ENCODE measurements at places on chromosomes 1 and 21. TPM values are rescaled to one million over a fixed set of nuclear protein-coding genes. Genes with fewer than 3 reads are reported as not detected.
A peak's percentile ranks its signal among the peaks of the same experiment; 100 is the strongest.

Gene CADM3
- total RNA-seq, result not detected

GRCh38 chr1:24080131-24080530 is 31.8 kb downstream of the MYOM3 start:
- no peak overlapping the region for H3K4me3 ChIP-seq
- no peaks in the 10 kb centered on the region for H3K4me1 ChIP-seq
- H3K27me3 ChIP-seq, result peaks cover 5% of the 10 kb centered on the region
- H3K36me3 ChIP-seq, result no peaks in the 10 kb centered on the region
- DNase-seq, result no peak

DNA sequence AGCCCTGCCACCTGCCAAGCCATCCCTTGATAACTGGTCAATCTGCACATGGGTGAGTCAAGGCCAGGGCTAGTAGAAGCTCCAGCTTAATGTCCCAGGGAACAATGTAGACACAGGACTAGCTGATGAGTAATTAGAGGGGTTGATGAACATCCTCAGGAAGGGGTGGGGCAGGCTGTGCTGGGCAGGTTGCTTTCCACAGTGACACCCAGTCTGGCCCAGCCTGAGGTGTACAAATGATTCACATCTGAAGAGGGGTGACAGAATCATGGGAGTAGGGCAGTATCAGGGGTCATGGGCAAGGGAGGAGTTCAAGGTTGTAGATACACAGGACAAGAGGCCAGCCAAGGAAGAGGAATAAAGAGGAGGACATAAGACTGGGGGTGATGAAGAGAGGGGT is 4.3 kb downstream of the LPAR3 start:
- H3K4me1 ChIP-seq, result peaks cover 11% of the 10 kb centered on the region
- no peak overlapping the region for H3K4me3 ChIP-seq
- no peaks in the 10 kb centered on the region for H3K36me3 ChIP-seq
- no peak for DNase-seq

GRCh38 chr1:161020509-161021164 is at the start of gene F11R:
Gene F11R (minus strand): TSS chr1:161021152. CDS start chr1:161021073, 79 bp downstream.
- DNase-seq, result peak; percentile 40
- peak within 1 kb of the TSS; percentile 81 for H3K27ac ChIP-seq
- H3K36me3 ChIP-seq, result no peaks in the 10 kb centered on the region
- peak within 1 kb of the TSS; percentile 87 for H3K4me3 ChIP-seq

Gene KCNK2
- total RNA-seq, result not detected

- H3K27me3 ChIP-seq, result no peaks in the 10 kb centered on the region
- DNase-seq, result peak; percentile 11
- no peak overlapping the region for H3K27ac ChIP-seq
Measured at GRCh38 chr1:245888809-245889208, 618.3 kb downstream of the SMYD3 start.

DNA sequence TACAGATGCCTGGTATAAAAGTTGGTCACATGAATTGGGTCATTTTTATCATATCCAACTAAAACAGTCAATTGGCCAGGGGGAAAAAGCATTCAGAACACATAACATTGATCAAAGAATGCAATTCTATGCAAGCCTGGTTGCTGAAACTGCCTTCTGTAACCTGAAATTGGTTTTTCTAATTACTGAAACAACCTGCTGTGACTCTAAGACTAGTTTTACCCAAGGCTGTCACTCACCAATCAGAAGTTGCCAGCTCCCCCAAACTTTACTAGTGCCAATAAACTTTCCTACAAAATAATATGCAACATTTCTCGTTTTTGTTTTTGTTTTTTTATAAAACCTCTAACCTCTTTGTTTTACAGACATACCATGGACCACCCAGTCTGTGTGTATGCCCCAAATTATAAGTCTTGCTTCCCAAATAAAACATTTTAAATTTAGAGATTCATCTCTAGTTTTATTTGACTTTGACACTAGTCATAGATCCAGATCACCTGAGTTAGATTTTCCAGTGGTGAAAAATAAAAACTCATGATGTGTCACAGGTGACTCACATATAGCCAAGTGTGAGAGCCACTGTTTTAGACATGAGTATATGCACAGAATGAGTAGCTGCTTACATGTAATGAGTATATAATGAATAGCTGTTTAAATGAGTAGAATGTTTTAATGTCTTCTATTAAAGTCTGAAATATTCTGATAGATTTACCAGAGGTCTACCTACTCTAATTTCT is 64.2 kb upstream of the CR2 start:
- H3K4me1 ChIP-seq, result peaks cover 18% of the 10 kb centered on the region
- no peaks in the 10 kb centered on the region for H3K27me3 ChIP-seq
- peak overlapping the region; percentile 83 for H3K27ac ChIP-seq
- DNase-seq, result peak; percentile 33
- peak overlapping the region; percentile 37 for H3K4me3 ChIP-seq

DNA sequence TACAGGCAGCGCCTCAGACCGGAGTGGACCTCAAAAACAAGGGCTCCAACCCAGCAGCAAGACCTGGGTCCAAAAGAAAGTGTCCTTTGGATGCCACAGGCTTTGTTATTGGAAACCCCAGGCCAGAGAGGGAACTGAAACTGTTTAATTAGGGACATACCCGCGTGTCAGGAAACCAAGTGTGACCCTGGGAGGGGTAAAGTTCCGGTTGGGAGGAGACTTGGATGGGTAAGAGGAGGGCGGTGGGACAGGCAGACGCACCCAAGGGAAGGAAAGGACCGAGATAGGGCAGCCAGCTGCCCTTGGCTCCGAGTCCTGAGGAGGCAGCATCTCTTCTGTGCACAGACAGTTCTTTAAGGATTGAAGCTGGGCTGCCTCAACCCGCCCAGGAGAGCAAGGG is 71.4 kb downstream of the CDC7 start:
- H3K4me1 ChIP-seq, result peaks cover 19% of the 10 kb centered on the region
- no peak overlapping the region for H3K4me3 ChIP-seq
- no peak overlapping the region for H3K27ac ChIP-seq
- no peaks in the 10 kb centered on the region for H3K36me3 ChIP-seq
- H3K27me3 ChIP-seq, result no peaks in the 10 kb centered on the region

GRCh38 chr1:73910062-73910461 is 287.9 kb downstream of the LRRIQ3 start:
- H3K4me1 ChIP-seq, result no peaks in the 10 kb centered on the region
- H3K4me3 ChIP-seq, result no peak overlapping the region
- no peak overlapping the region for H3K27ac ChIP-seq
- H3K27me3 ChIP-seq, result no peaks in the 10 kb centered on the region
- no peak for DNase-seq
- no peaks in the 10 kb centered on the region for H3K36me3 ChIP-seq

GRCh38 chr1:180213401-180214170 is 16.5 kb upstream of the LHX4 start:
- peaks cover 11% of the 10 kb centered on the region for H3K4me1 ChIP-seq
- H3K4me3 ChIP-seq, result peak overlapping the region; percentile 44
- no peak overlapping the region for H3K27ac ChIP-seq
- DNase-seq, result peak; percentile 72
- H3K36me3 ChIP-seq, result no peaks in the 10 kb centered on the region
- H3K27me3 ChIP-seq, result peaks cover 7% of the 10 kb centered on the region

GRCh38 chr1:56676571-56677035 is 31.5 kb downstream of the PRKAA2 start:
- no peaks in the 10 kb centered on the region for H3K4me1 ChIP-seq
- no peaks in the 10 kb centered on the region for H3K36me3 ChIP-seq
- H3K27ac ChIP-seq, result no peak overlapping the region
- H3K4me3 ChIP-seq, result no peak overlapping the region

Gene PPM1J
- 1.7 TPM for total RNA-seq

Gene CAMSAP2
- 1.8 TPM for total RNA-seq

GRCh38 chr1:158800526-158800925 is 19.5 kb upstream of the OR6N2 start:
- H3K4me1 ChIP-seq, result no peaks in the 10 kb centered on the region
- no peak for DNase-seq
- H3K27ac ChIP-seq, result no peak overlapping the region
- no peaks in the 10 kb centered on the region for H3K36me3 ChIP-seq
- H3K4me3 ChIP-seq, result no peak overlapping the region

DNA sequence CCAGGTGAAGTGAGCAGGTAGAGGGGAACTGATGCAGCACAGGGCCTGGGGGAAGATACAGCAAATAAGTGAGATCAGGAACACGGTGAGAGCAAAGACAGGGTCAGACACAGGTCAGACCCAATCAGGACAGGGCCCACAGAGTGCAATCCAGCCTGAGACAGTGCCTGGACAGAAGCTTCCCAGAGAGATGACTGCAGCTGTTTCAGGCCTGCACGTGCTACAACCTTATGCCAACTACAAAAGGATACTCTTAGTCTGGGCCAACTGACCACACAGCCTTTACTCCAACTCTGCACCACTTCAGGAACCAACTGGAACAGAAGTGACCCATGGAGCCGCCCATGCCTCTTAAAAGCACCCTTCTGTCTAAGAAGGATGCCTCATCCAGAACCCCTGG is 228.0 kb downstream of the TOMM20 start:
- H3K27ac ChIP-seq, result no peak overlapping the region
- no peaks in the 10 kb centered on the region for H3K36me3 ChIP-seq
- peaks cover 8% of the 10 kb centered on the region for H3K4me1 ChIP-seq
- H3K27me3 ChIP-seq, result no peaks in the 10 kb centered on the region

- peaks cover 1% of the 10 kb centered on the region for H3K27me3 ChIP-seq
- H3K4me1 ChIP-seq, result no peaks in the 10 kb centered on the region
- H3K36me3 ChIP-seq, result no peaks in the 10 kb centered on the region
- no peak overlapping the region for H3K27ac ChIP-seq
- DNase-seq, result no peak
Measured at GRCh38 chr1:67937010-67937409, 103.7 kb upstream of the GNG12 start.

Gene HAO2
- not detected for total RNA-seq

Gene SERPINC1
- total RNA-seq, result not detected

Gene MTF2
- total RNA-seq, result 65.0 TPM

Gene TENT5C
- 13.1 TPM for total RNA-seq

- DNase-seq, result no peak
- no peak overlapping the region for H3K4me3 ChIP-seq
- H3K27me3 ChIP-seq, result no peaks in the 10 kb centered on the region
- no peaks in the 10 kb centered on the region for H3K36me3 ChIP-seq
- no peaks in the 10 kb centered on the region for H3K4me1 ChIP-seq
Measured at GRCh38 chr1:43887748-43888147, 45.9 kb upstream of the ARTN start.

Gene LCE1D
- total RNA-seq, result not detected

Gene SYNC
- not detected for total RNA-seq

Gene PLA2G2E
- total RNA-seq, result not detected

- no peaks in the 10 kb centered on the region for H3K36me3 ChIP-seq
- H3K4me3 ChIP-seq, result no peak overlapping the region
- DNase-seq, result no peak
- H3K27ac ChIP-seq, result no peak overlapping the region
- peaks cover 15% of the 10 kb centered on the region for H3K4me1 ChIP-seq
Measured at GRCh38 chr21:39318091-39318959, 4.9 kb upstream of the BRWD1 start.

DNA sequence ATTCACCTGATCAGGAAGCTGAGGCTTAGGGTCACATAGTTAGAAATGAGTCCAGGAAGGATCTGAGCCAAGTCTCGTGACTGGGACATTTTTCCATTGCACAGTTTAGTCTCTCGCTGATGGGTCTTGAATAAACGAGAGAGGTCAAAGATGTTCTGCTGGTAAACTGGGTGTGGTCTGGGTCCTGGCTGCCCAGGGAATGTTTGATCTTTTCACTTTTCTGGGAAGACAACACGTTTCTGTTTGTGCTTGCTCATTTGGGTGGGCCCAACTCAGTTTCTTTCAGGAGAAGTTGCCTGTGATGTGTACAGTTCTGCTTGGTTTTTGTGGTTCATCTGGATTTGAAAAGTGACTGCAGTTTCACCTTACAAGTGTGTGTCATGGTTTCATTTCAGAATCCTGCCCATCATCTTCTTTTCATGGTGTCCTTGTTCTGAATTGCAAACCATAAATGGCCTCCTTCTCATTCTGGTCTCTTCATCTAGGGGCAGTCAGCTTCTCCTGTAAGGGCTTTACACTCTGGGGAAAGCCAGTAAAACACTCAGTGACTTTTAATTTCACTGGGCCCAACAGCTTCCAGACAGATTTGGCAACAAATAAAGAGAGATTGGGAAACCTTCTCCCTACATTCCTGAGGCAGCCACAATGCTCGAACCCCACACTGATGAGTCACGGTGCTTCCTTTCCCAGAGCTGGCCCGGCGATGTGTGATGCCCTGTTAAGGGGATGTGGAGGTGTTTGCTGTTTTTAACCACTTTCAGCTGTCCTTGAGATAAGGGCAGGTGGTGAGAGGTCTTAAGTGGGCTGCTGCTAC is 7.2 kb upstream of the TACSTD2 start:
- H3K4me1 ChIP-seq, result peaks cover 14% of the 10 kb centered on the region
- no peaks in the 10 kb centered on the region for H3K36me3 ChIP-seq
- H3K27ac ChIP-seq, result no peak overlapping the region
- DNase-seq, result peak; percentile 26
- no peak overlapping the region for H3K4me3 ChIP-seq

Gene HRNR
- total RNA-seq, result not detected

DNA sequence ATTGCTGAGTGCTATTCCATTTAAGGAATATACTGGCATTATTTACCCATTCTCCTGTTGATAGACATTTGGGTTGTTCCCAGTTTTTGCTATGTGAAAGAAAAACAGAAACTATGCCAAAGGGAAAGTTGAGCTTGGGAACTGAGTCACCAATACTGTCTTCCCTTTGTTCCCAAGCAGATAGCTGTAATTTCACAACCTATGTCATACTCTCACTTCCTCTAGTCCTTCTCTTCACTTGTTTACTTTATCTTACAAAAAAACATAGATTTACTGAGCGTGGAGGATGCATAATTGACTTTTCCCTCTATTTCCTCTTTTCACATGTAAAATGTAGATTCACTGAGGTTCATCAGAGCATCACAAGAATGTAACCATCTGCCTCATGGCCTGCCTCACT is 32.4 kb upstream of the PGBD5 start:
- no peak overlapping the region for H3K4me3 ChIP-seq
- DNase-seq, result no peak

- peaks cover 7% of the 10 kb centered on the region for H3K4me1 ChIP-seq
- peaks cover 4% of the 10 kb centered on the region for H3K36me3 ChIP-seq
- no peak overlapping the region for H3K4me3 ChIP-seq
- H3K27me3 ChIP-seq, result no peaks in the 10 kb centered on the region
Measured at GRCh38 chr1:97378596-97378995, 542.2 kb downstream of the DPYD start.

GRCh38 chr1:21779613-21780521 is 3.1 kb downstream of the USP48 start:
- H3K27ac ChIP-seq, result peak overlapping the region; percentile 96
- no peaks in the 10 kb centered on the region for H3K27me3 ChIP-seq
- H3K4me1 ChIP-seq, result peaks cover 42% of the 10 kb centered on the region
- peak; percentile 82 for DNase-seq

DNA sequence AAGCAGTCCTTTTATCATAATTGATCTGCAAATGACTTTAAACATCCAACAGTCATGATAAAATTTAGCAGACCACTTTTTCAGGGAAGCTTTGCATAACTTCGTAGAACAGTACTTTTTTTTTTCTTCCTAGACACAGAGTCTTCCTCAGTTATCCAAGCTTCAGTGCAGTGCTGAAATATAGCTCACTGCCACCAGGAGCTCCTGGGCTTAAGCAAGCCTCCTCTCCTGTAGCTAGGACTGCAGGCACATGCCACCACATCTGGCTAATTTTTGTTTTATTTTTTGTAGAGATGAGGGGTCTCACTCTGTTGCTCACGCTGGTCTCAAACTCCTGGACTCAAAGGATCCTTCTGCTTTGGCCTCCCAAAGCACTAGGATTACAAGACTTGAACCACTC is 3.8 kb downstream of the F13B start:
- no peak for DNase-seq
- H3K4me1 ChIP-seq, result no peaks in the 10 kb centered on the region
- H3K4me3 ChIP-seq, result no peak overlapping the region
- H3K27me3 ChIP-seq, result peaks cover 6% of the 10 kb centered on the region
- H3K27ac ChIP-seq, result no peak overlapping the region

Gene PYHIN1
- total RNA-seq, result 7.0 TPM

- no peak for DNase-seq
- H3K4me1 ChIP-seq, result peaks cover 2% of the 10 kb centered on the region
- H3K4me3 ChIP-seq, result no peak overlapping the region
- no peak overlapping the region for H3K27ac ChIP-seq
Measured at GRCh38 chr1:58094221-58094620, 452.3 kb downstream of the OMA1 start.
